ENCODE measurements at places on chromosomes 1 and 21.

GRCh38 chr1:106276871-106277270 lies 779.6 kb upstream of the PRMT6 start:
- no peak for DNase-seq

- DNase-seq = no peak
Observed at GRCh38 chr1:76508871-76509270, 358.4 kb upstream of the ST6GALNAC5 start.

DNA sequence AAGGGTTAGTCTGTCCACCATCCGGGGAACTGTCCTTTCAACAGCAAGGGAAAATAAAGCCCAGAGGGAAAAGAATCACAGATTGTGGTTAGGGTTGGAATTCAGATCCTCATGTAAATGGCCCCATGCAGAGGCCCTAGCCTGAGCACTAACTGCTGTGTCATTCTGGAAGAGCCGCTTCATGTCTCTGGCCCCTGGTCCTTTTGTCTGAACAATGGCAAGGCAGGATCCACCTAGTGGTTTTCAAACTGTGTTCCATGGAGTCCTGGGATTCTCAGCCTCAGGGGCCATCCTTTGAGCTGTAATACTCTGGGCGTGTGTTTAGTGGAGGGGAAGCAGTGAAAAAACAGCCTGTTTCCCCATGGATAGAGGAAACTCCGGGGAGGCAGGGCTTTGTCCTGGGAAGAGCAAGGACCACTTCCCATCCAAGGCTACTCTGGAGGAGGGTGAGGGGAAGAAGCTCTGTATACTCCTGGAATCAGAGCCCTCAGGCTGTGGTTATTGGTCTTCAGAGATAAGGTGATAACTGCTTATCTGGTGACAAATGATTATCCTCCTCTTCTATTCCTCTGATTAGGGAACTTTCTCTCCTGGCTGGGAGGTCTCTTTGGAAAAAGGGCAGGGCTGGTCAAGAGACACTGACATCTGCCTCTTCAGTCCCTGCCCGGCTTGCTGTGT lies 19.2 kb downstream of the PAX7 start:
- no peak for DNase-seq

- DNase-seq = no peak
Observed at GRCh38 chr1:222061711-222062359, 319.9 kb upstream of the DUSP10 start.

DNA sequence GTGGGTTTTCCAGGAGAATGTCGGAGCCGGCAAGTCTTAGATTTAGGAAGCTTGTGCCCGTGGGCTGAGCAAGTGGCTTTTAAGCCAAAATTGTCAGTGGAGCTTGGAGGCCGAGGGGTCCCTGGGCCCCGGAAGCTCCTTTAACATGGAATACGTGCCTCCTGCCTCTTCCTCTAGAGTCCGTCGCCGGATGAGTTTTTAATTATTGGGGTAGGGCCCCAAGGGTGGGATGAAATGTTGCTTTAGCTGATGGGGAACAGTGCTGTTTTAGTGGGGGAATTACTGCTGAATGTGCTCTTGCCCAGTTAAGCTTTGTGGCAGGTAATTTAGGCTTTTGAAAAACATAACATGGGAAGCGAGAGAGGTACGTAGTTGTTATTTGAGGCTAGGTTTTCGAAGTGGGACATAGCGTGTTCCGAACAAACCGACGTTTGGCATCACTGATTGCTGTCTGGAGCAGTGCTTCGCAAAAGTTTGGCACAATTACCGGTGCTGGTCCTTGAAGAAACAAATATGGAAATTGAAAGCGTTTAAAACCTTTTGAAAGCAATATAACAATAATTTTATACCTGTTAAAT lies 786 bp downstream of the RPL5 start:
- DNase-seq = no peak

- DNase-seq = no peak
Observed at GRCh38 chr1:50940291-50940690, 19.8 kb downstream of the FAF1 start.

DNA sequence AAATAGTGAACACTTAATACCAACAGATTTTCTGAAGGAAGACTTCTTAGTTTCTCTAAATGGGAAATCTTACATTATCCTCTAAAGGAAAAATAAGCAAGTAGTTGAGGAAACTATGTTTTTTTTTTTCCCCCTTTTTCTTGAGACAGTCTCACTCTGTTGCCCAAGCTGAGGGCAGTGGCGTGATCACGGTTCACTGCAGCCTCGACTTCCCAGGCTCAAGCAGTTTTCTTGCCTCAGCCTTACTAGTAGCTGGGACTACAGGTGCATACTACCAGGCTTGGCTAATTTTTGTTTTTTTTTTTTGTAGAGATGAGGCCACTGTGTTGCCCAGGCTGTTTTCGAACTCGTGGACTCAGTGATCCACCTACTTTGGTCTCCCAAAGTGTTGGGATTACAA lies 3.9 kb downstream of the MTR start:
- no peak for DNase-seq

DNA sequence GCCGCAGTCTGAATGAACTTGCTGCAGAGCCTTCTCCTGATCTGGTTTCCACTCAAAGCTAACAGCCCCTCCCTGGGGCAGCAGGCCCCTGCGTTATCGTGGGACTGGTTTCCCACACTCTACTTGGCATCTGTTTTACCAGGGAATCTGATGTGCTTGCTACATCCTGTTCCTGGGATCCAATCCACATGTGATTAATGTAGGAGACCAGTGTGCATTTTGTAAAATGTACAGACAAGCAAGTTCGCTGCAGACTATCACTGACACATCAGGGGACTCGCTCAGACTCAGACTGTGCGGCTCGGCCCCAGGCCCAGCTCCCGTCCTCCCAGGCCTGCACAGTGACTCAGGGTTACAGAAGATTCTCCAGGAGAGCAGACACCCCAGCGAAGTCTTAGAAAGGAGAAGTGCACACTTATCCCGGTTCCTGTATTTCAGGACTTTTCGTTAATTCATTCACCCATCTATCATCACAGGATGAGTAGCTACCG lies 340.1 kb downstream of the MATN1 start:
- DNase-seq = no peak

DNA sequence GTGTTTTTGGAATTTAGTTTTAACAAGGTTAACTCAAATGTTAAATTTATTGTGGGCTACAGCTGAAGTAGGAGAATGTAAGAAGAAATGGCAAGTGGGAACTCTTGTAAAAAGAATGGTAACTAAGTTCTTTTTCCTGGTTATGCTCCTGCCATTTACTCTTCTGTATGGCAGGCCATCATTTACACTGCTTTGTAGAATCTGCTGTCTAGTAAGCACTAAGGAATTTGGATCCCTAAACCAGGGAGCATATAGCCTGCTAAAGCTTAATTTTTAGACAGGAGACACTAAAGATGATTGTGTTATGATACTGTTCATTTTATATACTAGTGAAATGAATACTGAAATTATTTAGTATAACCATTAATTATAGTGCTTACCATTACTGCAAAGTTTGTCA lies 85.3 kb downstream of the CAMTA1 start:
- DNase-seq = no peak

- DNase-seq = peak; percentile 27
Observed at GRCh38 chr1:234315091-234315541, 58.1 kb upstream of the COA6 start.

- no peak for DNase-seq
Observed at GRCh38 chr21:38824124-38824822, 18.5 kb downstream of the ETS2 start.

All from suppressor macrophage treated with lipopolysaccharide for 1 hour (primary cell).